Stimulated activated CD8-positive, alpha-beta memory T cell treated with anti-CD3 and anti-CD28 coated beads, Interleukin-12 subunit alpha, Interleukin-12 subunit beta, amount 100 ng/mL, for 4 hours (primary cell): ENCODE measurements at places on chromosomes 1 and 21.

DNA sequence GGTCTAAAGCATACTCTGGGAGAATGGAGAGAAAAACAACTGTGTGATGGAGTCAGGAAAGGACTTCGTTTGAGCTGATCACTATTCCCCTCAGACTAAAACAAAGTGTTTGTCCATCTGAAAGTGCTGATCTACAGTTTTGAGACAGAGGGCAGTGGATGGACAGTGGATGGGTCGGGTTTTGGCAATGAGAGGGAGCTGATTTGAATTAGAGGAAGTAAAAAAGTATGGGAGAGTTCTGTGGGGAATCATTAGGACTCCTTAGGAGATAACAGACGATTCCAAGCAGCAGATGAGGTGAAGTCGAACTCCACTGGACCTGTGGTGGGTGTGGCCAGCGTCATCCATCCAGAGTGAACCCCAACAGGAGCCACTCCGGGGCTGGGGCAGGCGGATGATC, 62.3 kb downstream of the PTGS2 start:
- DNase-seq, result no peak

DNA sequence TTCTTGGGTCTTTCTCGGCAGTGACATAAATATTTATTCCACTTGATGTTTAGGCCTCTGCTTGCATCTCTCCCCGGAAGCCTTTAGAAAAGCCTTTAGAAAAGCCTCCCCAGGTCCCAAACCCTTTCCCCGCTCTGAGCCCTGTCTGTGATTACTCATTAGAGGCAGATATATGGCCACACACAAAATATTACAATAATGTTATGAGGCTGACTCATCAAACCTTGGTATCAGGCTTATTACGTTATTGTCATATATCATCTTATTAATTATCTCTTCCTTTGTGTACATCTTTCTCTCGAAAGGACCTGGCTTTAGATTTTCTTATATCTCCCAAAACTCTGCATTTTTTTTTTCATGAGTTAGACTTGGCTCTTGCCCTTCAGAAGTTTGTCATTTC, 69.5 kb downstream of the FGGY start:
- no peak for DNase-seq

GRCh38 chr21:31455506-31455905, 111.4 kb upstream of the TIAM1 start:
- no peak for DNase-seq

DNA sequence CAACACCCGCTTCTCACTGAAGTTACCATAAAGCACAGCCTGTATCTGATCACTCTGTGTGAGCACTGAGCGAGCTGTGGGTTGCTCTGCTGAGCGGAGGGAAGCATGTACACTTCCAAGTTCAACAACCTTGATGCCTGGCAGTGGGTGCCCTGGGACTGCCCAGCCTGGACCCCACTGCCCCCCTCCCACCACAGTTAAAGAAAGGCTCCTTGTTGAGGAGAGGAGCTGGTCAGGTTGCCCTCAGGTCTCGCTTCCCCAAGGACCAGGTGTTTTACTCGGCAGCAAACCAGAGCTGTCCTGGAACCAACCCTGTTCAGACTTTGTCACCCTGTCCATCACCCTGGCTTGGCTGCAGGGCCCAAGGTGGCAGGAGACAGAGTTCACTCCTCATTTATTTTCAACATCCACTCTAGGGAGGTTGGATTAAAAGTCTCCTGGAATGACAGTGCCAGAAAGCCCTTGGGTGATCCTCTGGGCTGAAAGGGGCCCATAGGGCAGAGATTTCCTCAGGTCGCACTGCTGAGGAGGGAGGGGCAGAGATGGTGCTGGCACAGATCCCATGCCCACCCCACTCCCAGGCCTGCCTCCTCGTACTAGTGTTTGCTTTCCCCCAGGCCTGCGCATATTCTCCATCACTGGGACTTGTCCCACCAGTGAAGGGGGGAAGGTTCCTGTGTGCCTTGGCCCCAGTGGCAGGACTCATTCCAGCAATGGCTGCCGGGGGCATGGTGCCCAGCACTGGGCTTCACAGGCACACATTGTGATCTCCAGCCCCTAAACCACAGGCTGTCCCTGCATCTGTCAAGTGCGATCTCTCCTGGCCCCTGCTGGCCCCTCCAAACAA, 101.7 kb downstream of the TRABD2B start:
- no peak for DNase-seq

DNA sequence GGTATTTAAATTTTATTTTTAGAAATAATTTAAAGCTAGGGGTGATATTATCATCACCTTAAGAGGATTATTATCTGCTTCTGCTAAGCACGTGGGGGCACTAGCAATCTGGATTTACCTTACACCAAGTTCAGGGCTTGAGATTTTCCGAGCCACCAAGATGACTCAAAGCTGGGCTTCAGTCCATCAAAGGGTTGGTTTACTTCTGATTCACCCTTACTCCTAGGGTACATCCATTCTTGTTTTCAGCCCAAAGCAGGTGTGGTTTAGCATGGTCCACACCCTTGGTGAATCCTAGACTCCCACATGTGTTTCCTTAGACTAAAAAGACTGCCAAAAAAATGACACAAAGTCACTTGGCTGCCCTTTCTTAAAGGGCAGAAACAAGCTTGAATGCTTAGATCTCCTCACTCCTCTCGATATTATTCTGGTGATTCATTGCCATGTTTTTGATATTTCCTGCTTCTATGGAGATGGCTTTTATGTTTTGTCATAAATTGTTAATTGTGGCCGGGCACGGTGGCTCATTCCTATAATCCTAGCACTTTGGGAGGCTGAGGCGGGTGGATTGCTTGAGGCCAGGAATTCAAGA, 9.8 kb upstream of the PRSS38 start:
- DNase-seq, result no peak

DNA sequence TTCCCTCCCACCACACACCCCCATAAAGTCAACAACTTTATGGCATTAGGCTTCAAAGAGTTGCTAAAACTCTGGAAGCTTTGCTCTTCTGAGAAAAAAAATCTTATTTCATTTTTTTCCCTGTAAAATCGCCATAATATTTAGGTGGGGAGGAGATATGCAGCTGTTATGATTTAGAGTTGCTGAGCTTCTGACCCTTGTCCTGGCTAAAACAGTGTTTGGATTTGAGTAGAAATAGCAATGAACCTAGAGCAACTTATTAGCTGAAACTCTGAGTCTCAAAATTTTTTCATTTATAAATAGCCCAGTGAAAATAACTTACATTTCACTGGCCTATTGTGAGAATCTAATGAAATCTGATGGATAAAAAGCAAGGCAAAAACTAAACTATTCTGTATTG, 482.8 kb upstream of the NFIA start:
- no peak for DNase-seq

- DNase-seq, result no peak
Observed at GRCh38 chr21:42829417-42829816, 49.9 kb downstream of the WDR4 start.

DNA sequence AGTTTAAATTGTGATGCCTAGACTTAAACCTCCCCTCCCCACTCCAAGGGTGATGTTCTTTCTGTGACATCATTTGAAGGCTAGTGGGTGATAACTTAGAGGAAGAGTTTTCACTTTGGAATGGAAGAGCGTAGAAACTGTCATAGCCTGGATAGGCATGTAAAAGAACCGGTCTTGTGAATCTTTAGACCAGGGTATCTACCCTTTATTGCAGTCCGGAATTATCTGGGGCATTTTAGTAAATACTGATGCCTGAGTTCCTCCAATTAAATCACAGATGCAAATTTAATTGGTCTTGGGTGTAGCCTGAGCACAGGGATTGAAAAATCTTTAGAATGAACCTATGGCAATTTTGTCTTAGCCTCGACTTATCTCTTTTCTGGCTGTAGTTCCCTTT, 24.7 kb downstream of the MAN1C1 start:
- no peak for DNase-seq

DNA sequence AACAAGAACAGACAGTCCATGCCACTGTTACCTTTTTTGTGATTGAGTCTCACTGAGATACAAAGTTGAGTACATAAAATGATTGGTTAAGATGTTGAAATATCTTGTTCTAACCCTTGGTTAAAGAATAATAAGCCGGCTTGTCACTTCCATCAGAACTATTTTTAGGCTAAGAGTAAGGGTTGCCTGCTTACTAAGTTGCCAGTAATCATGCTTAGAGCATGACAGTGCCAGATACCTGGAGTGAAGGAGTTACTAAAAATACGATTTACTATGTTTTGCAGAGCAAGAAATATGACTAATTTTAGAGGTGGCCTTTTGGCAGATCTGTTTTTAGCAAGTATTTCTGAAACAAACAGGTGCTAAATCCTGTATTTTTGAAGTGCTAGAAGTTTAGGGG, 6.0 kb downstream of the HUNK start:
- no peak for DNase-seq

- no peak for DNase-seq
Observed at GRCh38 chr1:147754661-147755060, 5.7 kb downstream of the GJA5 start.

DNA sequence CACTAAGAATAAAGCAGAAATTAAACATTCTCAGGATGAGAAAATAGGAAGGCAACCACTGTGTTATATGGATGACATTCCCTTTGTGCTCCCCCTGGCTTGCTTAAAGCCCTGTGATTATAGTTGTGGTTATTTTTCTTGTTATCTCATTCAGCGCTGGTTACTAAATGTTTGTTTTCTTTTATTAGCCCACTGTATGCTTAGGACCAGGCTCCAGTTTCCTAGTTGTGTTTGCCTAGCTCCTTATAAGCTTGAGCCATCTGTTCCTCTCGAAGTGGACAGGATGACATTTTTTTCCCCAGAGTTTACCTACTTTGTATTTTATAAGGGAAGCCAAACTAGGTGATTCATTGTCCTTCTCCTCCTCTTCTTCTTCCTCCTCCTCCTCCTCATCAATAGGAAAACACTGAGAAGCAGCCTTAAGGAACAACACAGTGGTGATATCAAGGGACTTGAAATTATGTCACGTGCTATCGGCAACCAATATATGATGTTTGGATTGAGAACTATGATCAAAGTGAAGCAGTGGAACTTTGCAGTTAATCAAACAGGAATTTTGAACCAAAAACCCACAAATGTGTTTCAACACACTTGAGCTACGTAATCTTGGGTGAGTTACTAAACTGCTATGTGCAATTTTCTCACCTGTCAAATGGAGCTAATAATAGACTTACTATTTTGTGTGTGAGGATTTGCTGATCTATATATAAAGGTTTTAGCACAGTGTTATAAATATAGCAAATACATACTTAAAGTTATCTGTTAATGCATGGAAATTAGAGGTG, 35.1 kb upstream of the RGS7 start:
- no peak for DNase-seq

GRCh38 chr1:28510970-28511440, 5.2 kb downstream of the RCC1 start:
- no peak for DNase-seq

GRCh38 chr1:155352631-155353030, 31.9 kb downstream of the RUSC1 start:
- DNase-seq, result no peak

- DNase-seq, result no peak
Observed at GRCh38 chr1:221776495-221777301, 34.8 kb upstream of the DUSP10 start.

DNA sequence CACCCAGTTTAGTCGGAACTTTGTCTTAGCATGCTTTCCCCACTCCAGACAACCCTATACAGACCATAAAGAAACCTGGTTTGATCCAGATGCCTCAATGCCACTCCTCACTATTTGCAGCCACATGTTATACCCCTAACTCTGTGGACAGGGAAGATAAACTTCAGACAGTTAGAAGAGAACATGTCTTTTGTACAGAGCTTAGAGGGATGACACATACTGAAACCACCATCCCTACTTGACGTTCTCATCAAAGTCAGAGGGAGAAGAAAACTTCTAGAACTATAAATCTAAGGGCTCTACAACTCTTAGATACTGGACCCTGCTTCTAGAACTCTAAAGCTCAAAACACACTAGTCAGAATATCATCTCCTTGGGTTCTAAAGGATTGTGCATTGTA, 3.7 kb downstream of the SYT6 start:
- no peak for DNase-seq

- DNase-seq, result no peak
Observed at GRCh38 chr1:23152966-23153684, 15.5 kb downstream of the LUZP1 start.

DNA sequence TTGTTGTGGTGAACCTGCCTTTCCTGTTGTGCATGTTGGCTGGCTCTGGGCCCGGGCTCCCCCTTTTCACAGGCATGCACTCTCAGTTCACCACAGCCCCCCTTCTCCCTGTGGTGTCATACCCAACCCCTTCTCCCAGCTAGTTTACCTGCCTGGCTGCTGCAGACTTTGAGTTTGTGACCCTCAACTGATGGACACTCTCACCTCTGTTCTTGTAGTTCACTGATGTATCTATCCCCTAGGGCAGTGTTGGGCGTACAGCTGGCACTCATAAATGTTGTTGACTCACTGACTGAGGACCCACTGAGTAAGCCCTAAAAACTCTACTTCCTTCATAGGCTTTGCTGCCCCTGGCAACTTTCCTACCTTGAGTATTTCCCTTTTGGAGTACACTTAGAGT, 54.9 kb downstream of the WDR64 start:
- DNase-seq, result no peak
